Activated CD4-positive, alpha-beta T cell treated with anti-CD3 and anti-CD28 coated beads for 1 hour (primary cell): ENCODE measurements at places on chromosomes 4 and X.

DNA sequence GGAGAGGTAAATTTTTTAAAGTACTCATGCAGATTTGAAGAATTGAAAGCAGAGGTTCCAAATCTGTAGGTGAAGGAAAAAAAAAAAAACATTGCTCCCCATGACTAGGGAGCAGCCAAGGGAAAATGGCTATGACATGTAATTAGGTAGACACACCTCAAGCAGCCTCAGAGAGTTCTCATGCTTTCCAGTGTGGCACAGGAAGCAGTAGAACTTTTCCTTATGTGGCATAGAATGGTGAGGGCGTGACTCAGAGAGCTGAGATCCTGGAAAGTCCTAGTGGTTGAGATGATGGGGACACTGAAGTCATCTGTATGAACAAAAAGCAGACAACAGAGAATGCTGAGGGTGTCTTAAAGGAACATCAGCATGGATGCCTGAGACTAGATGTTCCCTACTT lies 148.6 kb upstream of the NWD2 start:
- no peak for DNase-seq

DNA sequence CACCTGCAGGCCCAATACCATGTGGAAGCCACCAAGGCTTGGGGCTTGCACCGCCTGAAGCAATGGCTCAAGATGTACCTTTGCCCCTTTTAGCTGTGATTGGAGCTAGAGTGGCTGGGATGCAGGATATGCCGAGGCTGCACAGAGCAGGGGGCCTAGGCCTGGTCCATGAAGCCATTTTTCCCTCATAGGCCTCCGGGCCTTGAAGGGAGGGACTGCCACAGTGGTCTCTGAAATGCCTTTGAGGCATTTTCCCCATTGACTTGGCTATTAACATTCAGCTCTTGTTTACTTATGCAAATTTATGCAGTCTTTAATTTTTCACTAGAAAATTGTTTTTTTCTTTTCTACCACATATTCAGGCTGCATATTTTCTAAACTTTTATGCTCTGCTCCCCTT lies 203.2 kb upstream of the HHIP start:
- DNase-seq = no peak

DNA sequence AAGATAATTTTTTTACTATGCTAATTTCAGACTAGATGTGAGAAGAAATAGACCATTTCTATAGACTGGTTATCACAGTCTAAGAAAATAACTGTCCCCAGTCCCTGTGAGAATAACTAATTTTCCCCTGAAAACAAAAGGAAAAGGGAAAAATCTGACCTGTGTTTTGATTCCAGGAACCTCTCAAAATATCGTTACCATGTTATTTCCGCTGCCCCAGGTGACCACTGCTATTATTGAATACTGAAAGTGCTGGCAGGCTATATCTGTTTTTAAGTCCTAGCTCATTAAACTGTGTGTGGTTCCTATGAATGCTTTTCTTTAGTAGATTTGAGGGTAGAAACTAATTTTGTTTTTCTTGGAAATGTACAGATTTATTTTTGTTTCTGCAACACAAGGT lies 83.6 kb downstream of the GAB1 start:
- no peak for DNase-seq

DNA sequence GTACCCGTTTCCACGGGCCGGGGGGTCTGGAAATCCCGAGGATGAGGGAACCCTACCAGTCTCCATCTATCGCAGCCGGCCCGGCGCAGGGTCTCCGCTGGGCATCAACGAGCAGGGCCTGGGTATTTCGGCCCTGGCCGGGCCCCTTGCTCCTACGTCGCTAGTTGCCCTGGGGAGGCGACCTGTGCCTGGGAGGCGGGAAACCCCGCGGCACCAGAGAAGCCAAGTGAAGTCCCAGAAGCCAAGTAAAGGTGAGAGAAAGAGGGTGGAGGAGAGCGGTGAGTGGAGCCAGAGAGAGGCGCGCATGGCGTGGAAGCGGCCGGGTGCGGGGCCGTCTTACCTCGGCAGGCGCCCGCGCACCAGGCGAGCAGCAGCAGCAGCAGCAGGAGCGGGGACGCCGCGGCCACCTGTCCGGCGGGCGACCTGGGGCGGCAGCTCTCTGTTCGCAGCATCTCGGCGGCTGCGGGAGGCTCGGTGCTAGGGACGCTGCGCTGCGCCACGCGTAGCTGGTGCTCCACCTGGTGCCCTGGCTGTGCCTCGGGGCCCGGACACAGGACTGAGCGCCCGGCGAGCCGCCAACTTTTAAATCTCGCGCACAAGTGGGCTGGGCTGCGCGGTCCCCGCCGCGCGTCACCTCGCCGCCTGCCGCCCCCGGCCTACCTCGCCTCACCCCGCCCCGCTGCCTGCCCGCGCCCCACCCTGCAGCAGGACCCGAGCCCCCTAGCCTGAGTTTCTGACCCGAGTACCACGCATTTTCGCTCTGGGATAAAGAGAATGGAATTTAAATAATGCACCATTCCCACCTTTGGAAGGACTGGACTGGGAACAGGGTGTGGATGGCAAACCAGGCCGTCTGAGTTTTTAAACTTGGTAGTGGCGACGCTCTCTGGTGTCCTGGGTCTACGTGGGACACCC lies at the start of gene NMU:
Gene NMU (minus strand): TSS at position 558 of the 915 bp plus-strand sequence. CDS start 106 bp downstream, at position 452.
- no peak for DNase-seq

GRCh38 chr4:6372649-6373525 lies 99.5 kb downstream of the PPP2R2C start:
- no peak for DNase-seq

- no peak for DNase-seq
Measured at GRCh38 chr4:3440011-3440410, 1.8 kb upstream of the HGFAC start.

GRCh38 chrX:21658152-21658737 lies at the start of gene KLHL34:
TSS of gene KLHL34 (minus strand) at chrX:21658330. CDS start at chrX:21657788, 542 bp downstream.
- no peak for DNase-seq

DNA sequence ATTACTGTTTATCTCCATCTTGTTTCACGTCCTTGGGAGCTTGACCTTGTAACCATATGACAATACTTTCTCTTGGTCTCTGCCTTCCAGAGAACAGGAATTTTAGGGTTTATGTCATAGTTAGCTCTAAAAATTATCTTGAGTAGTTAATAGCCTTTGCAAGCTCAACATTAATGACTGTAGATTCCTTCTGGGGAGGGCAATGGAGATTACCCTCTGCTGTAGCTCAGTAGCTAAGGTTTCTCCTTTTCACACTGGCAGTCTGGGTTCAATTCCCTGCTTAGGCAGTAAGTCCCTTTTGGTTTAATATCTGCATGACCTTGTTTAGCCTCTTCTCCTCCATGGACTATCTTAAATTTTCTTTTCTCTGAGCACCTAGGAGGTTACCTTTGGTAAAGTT lies 181.7 kb upstream of the GPR101 start:
- no peak for DNase-seq

DNA sequence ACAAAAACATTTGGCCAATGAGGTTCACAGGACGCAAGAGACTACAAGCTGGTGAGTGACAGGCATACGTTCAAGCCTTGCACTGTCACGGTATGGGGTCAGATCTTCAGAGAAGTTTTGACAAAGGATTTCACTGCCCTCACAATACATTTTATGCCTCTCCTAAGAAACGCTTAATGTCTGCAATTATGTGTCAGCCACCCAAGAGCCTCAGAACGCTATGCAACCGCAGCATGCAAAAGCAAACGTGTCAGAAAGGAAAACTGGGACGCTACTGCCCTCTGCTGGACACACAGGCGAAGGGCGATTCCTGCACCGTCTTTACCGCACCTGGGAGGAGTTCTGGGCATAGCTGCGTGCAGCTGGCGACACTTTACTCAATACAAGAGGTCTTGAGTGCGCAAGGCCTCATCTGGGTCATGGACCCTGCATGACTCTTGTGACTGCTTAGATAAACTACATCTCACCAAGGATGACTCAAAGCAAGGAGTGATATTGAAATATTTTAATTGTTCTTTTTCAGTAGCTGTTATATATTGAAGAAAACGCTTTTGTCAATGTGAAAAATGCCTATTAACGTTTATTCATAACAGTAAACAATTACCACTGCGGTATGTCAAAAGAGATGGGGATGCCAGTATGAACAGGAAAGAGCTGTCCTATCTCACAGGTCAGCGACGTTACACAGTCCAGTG lies 147.6 kb upstream of the FRG1 start:
- DNase-seq = peak; percentile 31

GRCh38 chr4:159435561-159436023 lies 332.7 kb downstream of the RAPGEF2 start:
- DNase-seq = no peak

DNA sequence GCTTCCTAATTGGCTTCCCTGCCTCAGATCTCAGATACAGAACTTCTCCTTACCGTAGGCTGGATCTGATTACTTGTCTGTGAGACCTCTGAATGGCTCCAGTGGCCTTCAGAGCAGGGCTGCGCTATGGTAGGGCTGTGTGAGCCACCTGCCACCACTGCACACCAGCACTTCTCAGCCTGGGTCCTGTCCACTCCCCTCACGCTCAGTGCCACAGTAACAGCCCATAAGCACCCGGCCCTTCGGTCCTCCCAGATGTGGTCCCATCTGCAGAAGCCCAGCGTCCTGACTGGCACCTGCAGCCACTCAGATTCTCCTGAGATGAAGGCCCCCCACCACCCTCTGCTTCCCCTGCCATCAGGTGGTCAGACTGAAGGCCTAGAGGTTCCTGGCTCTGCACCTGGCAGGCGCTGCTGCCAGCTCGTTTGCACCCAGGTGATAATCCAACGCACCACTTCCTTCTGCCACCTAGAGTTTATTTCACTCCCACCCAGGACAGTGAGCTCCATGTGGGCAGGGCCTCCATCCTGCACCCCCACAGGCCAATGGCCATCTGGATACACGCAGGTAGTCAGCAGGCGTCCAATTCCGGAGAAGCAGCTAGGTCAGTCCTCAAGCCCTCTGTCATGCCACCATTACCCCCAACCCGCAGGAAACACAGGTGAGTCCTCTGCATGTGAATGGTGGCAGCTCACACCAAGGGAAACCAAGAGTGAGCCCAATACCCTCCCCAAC lies 5.4 kb downstream of the WDR1 start:
- DNase-seq = no peak

GRCh38 chr4:83489711-83490326 lies 4.9 kb upstream of the ABRAXAS1 start:
- DNase-seq = no peak

- no peak for DNase-seq
Measured at GRCh38 chrX:18886005-18886343, 97.9 kb downstream of the PHKA2 start.

DNA sequence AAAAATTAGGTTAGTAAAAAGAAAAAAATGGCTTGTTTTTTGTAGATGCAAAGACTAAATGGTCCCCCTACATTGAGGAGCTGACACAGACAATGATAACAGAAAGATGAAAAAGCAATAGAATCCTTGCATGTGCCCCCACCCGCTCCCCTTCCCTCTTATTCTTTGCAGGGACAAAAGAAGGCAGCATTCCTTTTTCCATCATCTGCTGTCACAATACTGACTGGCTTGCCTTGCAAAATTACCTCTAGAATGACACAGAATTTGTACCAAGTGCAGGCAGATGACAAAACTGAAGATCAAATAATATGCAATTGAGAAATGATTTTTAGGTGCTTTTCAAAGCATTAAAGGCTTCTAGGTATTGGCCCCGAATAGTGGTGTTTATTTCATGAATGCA lies 153.1 kb upstream of the AGA start:
- no peak for DNase-seq

GRCh38 chrX:351736-352135 lies 33.1 kb upstream of the GTPBP6 start:
- DNase-seq = no peak

DNA sequence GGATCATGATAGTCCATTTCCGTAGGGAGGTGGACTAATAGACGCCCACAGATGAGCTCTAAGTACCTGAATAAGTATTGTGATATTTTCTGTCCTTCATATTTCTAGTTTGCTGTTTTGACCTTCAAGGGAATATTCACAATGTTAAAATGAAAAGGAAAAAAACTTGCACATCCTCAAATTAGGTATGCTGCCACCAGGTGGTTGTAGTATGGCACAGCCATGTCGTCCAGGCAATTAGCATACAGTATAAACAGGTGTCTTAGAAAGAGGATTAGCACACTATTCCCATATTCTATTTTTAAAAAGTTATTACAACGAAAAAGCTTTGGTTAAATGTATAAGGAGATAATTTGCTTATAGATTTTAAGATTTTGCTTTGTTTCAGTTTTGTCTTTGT lies 802.0 kb downstream of the RPA4 start:
- DNase-seq = no peak

DNA sequence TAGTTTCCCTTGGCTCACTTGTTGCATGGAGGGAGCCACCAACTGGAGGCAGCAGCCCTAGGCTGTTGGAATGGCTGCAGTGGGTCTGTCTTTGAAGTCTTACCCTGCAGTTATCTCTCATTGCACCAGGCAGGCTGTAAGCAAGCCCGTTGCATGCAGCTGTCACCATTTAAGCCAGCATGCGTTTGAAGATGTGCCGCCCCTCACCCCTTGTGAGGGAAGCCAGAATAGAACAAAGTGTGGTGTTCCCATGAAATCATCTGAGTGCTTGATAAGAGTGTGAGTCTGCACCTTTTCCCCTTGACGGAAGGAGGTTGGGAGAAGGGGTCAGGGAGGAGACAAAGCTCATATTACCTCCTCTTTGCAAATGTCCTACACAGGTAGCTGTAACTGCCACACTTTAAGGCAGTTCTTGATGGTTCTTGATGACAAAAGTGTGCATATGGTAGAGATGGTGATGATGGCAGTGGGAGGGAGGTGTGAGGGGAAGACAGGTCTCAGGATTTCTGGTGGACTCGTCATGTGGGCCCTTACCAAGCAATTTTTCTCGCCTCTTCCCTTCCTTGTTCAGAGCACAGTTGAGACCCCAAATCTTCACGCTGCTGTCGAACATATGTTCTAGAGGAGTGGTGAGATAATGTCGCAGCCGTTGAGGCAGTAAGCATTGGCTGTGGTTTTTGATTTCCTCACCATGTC lies 191.4 kb upstream of the LEF1 start:
- no peak for DNase-seq

- DNase-seq = no peak
Measured at GRCh38 chr4:53484911-53485657, 106.2 kb downstream of the LNX1 start.

DNA sequence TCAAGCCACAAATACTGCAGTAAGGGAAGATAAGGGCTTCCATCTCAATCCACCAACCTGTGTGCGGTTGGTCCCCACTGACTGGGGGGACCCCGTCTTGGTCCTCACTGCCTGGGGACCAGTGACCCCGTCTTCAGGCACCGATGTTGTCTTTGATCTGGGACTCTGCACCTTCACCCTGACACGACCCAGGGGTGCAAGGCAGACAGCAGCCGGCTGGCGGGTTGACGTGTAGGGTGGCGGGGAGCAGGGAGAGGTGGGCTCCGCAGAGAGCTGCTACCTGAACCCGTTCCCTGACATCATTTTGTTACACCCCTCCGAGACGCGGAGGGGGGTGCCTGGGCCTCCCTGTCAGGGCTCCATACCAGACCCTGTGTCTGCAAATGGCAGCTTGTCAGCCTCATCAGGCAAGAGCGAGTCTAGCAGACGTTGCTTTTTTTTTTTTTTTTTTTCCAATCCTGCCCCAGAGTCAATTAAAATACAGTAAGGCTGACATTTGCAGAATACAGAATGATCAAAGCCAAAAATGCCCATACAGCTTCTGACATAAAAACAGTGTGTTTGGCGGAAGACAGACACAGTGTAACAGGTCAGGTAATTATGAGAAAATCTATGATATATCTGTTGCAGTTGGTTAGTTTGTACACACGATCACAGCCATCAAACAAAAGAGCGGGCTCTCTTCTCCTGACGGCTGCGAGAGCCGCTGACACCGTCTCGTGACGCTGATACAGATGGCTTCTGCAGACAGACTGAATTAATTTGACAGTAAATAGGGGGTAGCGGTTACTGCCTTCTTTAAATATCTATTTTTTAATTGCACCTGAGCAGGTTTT lies 118.6 kb downstream of the CRLF2 start:
- DNase-seq = no peak
